Smooth muscle cell of trachea (primary cell): ENCODE measurements at places on chromosomes 1 and 21. TPM values are rescaled to one million over a fixed set of nuclear protein-coding genes. Genes with fewer than 3 reads are reported as not detected.

The KCNK2 gene
- 4.1 and 5.2 TPM in 2 replicates for total RNA-seq

The SPATA1 gene
- total RNA-seq: 0.44 and 1.3 TPM in 2 replicates

The EPHA8 gene
- not detected in 2 replicates for total RNA-seq

The C1QA gene
- total RNA-seq: not detected in 2 replicates

The CFHR5 gene
- total RNA-seq: not detected in 2 replicates

The LRRN2 gene
- total RNA-seq: not detected in 2 replicates

The GUCA2B gene
- not detected in 2 replicates for total RNA-seq
